ENCODE measurements at places on chromosomes 16 and 17.

- DNase-seq, result no peak
Measured at GRCh38 chr17:13157656-13158055, 139.8 kb upstream of the ELAC2 start.

GRCh38 chr17:12050646-12051225 is 30.1 kb downstream of the MAP2K4 start:
- DNase-seq, result no peak

GRCh38 chr16:54939510-54940278 is 9.0 kb downstream of the IRX5 start:
- no peak for DNase-seq

GRCh38 chr17:13490906-13491482 is 110.7 kb downstream of the HS3ST3A1 start:
- DNase-seq, result no peak

- no peak for DNase-seq
Measured at GRCh38 chr17:3788200-3788599, 12.8 kb downstream of the ITGAE start.

GRCh38 chr17:8668176-8668740 is 37.7 kb upstream of the MYH10 start:
- DNase-seq, result no peak

DNA sequence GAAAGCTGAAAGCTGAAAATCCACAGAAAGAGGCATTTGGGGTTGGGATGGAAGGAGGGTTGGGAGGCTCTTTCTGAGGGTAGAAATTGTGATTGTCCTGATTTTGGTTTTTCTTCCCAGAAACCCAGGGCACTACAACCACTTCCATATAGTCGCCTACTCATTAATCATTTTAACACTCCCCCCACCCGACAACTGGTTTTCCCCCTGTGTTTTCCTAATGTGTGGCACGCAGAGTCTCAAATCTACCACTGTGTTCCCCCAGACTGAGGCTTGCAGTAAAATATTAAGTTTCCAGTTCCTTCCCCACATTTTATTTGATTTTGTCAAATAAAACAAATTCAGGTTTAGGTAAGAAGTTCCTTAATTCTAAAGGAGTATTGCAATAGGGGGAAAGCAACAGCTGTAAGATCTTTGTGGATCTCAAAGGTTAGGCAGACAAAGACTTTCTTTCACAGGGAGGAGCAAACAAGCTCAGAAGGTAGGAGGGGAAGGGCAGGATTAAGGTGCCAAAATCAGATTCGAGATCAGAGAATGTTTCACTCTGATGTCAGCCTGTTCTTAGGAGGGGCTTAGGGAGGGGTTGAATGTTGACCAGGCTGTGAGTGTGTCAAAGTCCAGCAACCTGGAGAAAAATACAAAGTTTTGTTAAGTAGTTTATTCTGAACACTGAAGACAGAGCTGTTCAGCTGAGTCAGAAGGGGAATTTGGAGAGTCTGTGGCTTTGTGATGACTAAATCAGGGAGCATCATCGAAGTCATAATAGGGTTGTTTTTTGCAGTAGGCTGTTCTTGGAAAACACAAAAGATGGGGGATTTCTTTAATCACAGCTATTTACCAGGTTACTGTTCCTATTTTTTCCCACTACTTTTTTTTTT is 3.6 kb downstream of the ZNF267 start:
- peak; percentile 98 for DNase-seq

DNA sequence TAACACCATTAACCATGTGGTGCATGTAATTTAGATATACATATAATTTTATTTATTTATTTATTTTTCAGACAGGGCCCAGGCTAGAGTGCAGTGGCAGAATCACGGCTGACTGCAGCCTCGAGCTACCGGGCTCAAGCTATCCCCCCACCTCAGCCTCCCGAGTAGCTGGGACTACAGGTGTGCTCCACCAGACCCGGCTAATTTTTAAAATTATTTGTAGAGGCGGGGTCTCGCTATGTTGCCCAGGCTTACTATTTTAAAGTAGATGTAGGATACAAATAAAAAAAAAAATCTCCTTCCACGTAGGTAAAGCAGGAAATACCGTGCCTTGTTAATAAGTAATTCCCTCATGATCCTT is 446 bp upstream of the COQ7 start:
- DNase-seq, result no peak

DNA sequence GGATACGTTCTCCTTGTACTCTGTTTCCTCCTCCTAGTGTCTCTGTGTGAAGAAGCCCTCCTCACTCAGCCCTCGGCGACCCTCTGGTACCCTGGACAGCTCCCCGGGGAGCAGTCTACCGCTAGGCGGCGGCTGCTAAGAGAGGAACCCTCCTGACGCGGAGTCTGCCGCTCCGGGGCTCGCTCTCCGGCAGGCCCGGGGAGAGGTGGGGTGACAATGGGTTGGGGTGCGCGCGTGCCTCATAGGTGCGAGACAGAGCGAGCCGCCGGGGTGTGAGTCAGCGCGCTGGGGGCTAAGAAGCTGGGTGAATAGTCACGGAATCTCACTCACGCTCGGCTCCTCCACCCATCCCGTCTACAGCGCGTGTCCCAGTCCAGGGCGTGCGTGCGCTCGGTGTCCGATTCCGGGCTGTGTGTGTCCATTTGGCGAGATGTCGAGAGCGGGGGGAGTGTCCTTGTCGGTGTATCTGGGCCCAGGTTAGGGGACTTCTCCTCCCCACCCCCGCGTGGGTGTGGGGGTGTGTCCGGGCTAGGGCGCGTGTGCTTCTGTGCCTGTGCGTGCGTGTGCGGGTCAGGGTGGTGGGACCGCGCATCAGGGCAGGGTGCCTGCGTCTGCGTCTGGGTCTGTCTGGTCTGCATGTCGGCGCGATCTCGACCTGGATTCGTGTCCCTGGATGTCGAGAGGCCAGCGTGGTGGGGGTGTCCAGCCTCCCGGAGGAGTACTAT is 577 bp upstream of the HS3ST2 start:
- DNase-seq, result peak; percentile 93

- DNase-seq, result peak; percentile 71
Measured at GRCh38 chr16:87806261-87806640, 40.5 kb upstream of the KLHDC4 start.

GRCh38 chr16:22007509-22008214 is at the start of gene MOSMO:
MOSMO (plus strand) TSS chr16:22008111; CDS start chr16:22008302, 191 bp downstream.
- peak; percentile 68 for DNase-seq

GRCh38 chr16:81446907-81447268 is 2.3 kb downstream of the CMIP start:
- DNase-seq, result no peak

- DNase-seq, result no peak
Measured at GRCh38 chr16:55340445-55340844, 16.4 kb downstream of the IRX6 start.

GRCh38 chr17:34257299-34257985 is 2.4 kb downstream of the CCL2 start:
- DNase-seq, result no peak

GRCh38 chr16:51072591-51072990 is 78.5 kb downstream of the SALL1 start:
- DNase-seq, result no peak

DNA sequence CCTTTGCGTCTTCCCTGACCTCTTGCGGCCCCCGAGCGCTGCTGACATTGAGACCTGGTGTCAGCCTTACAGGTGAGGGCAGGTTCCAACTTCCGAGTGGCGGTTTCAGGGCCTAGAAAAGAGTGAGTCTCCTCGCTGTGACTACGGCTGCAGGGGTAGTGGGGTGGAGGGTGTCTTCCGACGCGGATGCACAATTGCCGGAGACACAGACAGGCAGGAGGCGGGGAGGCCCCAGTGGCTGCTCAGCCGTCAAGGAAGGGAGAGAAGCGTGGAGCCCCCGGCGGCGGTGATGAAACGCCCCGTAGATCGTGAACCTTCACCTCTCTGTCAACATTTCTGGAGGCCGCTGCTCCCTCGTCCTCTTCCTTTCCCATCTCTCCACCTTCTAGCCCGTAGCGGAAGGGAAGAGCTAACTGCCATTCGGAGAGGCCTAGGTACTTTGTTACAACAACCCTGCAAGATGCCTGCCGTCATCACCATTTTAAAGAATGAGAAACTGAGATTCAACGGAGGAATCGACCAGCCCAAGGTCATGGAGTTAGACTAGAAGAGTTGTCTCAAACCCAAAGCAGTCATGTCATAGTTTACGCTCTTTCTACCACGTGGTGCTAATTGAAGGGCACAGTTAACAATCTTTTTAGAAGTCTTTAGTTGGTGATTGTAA is 485 bp downstream of the DNAJA3 start:
- DNase-seq, result no peak

- no peak for DNase-seq
Measured at GRCh38 chr17:6757747-6758146, 1.9 kb downstream of the XAF1 start.

DNA sequence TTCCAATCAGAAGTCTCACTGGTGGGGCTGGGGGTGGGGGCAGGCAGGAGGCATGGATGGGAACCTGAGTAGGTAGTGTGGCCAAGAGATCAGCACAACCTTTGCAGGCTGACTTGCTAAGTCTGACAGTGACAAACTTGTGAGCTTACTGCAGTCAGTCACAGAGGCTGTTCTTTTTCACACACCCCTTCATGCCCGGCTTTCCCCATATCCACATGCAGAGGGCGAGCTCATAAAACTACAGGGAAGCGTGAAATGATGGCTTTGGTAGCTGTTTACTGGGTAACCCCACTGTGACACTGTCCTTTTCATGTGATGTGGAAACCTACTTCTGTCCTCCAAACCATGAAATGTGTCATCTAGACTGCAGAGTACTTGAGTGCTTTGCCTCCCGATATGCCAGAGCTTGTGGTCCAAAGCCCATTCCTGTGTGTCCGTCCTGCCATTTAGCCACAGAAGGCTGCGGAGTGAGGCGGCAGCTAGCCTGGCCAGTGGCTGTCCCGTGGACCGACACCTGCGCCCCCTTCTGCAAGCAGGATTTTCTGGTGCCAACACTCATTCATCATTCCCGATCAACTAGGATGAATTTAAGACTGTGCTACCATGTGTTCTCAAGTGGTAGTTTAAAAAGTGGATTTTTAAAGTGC is 9.8 kb downstream of the GEMIN4 start:
- DNase-seq, result no peak

DNA sequence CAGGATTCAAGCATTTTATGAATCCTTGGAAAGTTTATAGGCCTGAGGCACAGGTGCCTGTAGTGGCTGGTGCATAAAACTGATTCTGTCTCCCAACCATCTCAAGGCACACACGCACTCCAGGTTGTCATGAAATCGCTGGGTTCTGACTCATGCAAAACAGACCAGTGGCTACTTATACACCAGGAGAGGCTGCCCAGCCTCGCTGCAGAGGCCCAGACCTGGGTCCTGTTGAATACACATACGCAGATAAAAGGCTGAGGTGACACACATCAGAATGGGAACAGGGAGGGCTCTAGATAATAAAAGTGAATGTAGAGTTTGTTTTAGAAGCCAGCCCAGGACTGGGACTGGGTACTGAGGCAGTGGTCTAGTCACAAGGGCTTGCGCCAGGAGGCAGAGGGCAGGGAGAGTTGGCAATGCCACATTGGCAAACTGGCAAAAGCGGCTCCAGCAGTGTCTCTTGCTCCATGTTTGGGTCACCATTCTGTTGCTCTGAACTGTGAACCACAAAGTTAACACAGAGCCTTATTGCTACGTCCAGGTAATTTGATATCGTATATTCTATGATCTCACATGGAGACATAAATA is 13.6 kb downstream of the OR1D5 start:
- peak; percentile 35 for DNase-seq

GRCh38 chr17:36498560-36499300 is 12.2 kb downstream of the ZNHIT3 start:
- no peak for DNase-seq

DNA sequence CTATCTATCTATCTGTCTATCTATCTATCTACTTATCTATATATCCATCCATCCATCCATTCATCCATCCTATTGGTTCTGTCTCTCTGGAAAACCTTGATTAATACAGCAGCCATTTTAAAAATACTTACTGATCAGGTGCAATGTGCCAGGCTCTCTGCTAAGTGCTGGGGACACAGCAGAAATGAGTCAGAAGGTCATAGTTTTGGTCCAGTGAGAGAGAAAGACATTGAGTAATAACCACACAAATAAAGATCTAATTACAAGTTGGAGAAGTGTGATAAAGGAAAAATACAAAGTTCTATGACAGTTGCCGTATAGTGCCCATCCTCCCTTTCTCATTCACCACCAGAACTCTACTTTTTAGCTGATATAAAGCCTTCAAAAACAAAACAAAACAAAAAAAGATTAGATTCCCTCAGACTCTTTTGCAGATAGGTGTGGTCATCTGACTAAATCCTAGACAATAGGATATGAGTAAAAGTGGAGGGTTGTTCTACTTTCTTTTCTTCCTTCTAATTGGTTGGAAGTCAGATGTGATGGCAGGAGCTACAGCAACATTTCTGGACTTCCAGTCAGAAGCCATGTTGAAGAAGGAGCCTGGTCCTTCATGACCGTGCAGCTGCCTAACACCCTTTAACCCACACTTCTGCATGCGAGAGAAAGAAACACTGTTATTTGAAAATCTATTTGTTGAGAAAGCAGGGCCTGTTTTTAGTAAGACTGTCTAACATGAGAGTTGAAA is 72.0 kb upstream of the TOX3 start:
- DNase-seq, result no peak

- DNase-seq, result no peak
Measured at GRCh38 chr17:17493249-17493985, 2.8 kb downstream of the RASD1 start.

DNA sequence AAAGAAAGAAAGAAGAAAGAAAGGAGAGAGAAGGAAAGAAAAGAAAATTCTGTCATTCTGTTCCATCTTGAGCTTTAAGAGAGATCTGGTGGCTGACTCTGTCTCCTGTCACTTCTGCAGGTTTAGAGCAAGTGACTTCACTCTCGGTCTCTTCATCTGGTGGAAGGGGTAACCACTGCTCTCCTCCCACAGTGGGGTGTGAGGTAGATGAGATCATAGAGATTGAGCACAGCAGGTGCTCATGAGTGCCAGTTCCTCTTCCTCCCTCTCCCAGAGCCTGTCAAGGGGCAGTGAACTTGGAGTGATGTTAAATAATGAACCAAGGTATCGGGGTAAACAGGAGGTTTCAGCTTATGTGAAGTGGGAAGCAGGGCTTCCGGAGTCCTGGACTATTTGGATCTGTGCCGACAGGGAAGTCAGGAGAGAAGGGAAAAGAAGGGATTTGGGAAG is 47.7 kb downstream of the BEAN1 start:
- no peak for DNase-seq

DNA sequence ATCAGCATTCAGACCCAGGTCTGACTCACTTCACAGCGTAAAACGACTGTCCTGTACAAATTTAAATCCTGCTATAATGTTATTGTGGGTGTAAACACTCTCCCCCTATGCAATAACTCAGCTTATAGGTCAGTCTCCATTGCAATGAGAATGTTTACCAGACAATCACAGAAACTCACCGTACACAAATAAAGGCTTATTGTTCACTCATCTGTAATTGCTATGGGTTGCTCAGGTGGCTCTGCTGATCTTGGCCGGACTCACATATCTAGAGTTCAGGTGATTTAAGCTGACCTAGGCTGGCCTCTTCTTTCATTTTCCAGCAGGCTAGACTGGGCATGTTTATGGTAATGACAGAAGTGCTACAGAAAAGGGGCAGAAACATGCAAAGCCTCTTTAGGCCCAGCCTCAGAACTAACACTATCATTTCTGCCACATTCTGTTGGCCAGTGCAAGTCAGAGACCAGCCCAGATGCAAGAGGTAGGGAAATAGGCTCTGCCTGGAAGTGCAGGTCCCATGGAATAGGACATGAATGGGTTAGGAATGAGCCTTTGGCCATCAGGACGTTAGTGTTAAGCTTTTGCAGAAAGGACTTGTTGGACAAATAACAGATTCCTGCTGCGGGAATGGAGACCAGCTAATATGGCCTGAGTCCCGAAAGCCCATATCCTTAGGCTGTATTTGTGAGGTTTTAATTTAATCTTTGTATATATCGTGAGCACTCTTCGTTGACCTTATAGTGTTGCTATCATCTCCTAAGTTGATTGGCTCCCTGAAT is 44.0 kb downstream of the HLF start:
- no peak for DNase-seq

All from mammary epithelial cell (primary cell).